ENCODE measurements at places on chromosomes 7 and 10. TPM values are rescaled to one million over a fixed set of nuclear protein-coding genes. Genes with fewer than 3 reads are reported as not detected.

GRCh38 chr7:141522657-141523342 lies 28.4 kb upstream of the AGK start:
- no peak for DNase-seq

GRCh38 chr10:48502791-48503190 lies 102.1 kb downstream of the ARHGAP22 start:
- DNase-seq = no peak

GRCh38 chr7:119984247-119984646 lies 288.7 kb upstream of the KCND2 start:
- DNase-seq = no peak

GRCh38 chr10:32148864-32149251 lies 92.6 kb upstream of the KIF5B start:
- no peak for DNase-seq

DNA sequence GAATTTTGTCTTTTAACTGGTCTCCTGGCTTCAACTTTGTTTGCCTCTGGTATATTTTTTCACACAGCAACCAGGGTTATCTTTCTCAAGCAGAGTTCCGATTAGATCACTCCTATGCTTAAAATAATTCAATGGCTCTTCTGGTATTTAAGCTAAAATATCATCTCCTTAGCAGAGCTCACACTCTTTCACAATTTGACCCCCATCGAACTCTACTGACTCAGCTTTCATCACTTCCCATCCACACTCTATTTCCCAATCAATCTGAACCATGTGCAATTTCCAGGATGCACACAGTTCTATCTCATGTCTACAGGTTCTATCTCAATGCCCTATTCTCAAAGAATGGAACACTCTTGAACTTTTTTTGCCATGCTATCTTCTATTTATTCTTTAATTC lies 809.5 kb downstream of the GRID1 start:
- no peak for DNase-seq

- no peak for DNase-seq
Measured at GRCh38 chr10:81071087-81071796, 533.5 kb downstream of the SH2D4B start.

- no peak for DNase-seq
Measured at GRCh38 chr10:97546456-97547270, 25.9 kb upstream of the ANKRD2 start.

- no peak for DNase-seq
Measured at GRCh38 chr7:122303531-122304318, 825 bp downstream of the FEZF1 start.

DNA sequence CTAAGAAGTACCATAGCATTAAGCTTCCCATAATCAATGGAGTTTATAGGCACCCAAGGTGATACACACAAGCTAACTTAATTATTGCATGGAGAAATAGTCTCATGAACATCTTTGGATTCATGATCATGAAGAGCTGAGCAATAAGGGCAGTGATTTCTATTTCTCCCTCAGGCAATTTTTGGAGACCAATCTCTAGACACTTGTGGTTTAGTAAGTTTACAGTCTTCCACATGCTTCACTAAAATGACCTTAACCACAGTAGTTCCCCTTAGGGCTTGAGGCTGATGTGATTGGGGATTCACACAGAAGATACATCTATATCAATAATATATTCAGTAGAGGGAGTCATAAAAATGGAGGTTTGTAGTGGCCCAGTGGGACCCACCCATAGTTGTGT lies 241.2 kb downstream of the CCDC7 start:
- no peak for DNase-seq

DNA sequence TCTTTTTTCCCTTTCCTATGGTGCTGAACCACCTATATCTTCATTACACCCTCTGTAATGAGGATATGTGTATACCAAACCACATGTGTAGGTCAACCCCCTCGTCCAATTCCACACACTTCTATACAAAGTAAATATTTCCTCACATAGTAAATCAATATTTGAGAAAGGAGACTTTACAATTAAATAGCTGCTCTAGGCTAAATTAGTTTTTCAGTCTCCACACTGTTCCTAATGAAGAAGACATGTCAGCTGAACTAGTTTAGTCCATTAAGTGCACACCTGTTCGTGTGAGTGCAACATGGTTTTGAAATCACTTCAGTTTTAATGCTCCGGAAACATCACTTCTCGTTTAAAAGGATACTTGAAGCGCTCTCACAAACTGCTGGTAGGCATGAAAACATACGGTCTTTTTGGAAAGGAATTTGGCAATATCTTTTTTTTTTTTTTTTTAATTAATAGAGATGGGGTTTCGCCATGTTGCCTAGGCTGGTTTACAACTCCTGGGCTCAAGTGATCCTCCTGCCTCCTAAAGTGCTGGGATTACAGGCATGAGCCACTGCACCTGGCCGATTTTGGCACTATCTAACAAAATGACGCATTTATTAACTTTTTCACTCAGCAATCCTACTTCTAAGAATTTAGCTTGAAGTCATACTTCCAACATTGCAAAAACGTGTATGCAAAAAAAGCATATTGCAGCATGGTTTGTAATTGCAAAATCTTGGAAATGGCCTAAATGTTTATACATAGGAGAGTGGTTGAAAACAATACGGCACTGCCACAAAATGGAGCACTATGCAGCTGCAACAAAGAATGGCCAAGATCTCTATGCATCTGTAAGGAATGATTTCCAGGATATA lies 2.1 kb upstream of the XRCC2 start:
- DNase-seq = no peak

DNA sequence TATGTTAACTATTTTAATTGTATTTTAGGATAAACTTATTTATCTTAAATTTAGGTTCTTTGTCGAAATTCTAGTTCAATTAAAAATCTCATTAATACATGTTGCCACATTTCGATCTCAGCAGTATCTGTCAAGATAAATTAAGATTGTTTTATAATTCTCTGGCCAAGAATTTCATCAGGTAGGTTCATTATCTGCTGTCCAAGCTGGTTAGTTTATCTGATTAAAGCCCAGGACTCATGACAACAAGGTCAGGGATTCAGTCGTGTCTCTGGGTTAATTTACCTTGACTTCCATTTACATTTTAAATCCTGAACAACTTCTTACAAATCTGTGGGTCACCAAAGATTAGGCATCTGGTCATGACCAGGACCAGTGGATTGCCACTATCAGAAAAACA lies 7.6 kb downstream of the STEAP4 start:
- DNase-seq = no peak

- DNase-seq = no peak
Measured at GRCh38 chr10:62543571-62544355, 169.6 kb downstream of the ZNF365 start.

ZCWPW1 gene
- total RNA-seq = 3.0 TPM

COL13A1 gene
- total RNA-seq = not detected

PIP gene
- total RNA-seq = not detected

NPC1L1 gene
- not detected for total RNA-seq

PRSS37 gene
- total RNA-seq = not detected
